ENCODE measurements at places on chromosomes 3 and 15. TPM values are rescaled to one million over a fixed set of nuclear protein-coding genes. Genes with fewer than 3 reads are reported as not detected.

DNA sequence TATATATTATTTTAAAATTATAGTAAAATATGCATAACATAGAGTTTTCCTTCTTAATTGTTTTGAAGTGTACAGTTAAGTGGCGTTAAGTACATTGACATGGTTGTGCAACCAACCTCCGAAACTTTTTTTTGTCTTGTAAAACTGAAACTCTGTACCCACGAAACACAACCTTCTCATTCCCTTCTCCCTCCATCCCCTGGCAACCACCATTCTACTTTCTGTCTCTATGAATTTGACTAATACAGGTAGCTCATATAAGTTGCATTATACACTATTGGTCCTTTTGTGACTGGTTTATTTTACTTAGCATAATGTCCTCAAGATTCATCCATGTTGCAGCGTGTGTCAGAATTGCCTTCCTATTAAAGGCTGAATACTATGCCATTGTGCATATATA lies 179.4 kb downstream of the SATB1 start:
- DNase-seq: no peak

GRCh38 chr3:20190991-20191390 lies 5.0 kb upstream of the SGO1 start:
- no peak for DNase-seq

GRCh38 chr15:92118162-92118935 lies 264.8 kb downstream of the SLCO3A1 start:
- DNase-seq: no peak

DNA sequence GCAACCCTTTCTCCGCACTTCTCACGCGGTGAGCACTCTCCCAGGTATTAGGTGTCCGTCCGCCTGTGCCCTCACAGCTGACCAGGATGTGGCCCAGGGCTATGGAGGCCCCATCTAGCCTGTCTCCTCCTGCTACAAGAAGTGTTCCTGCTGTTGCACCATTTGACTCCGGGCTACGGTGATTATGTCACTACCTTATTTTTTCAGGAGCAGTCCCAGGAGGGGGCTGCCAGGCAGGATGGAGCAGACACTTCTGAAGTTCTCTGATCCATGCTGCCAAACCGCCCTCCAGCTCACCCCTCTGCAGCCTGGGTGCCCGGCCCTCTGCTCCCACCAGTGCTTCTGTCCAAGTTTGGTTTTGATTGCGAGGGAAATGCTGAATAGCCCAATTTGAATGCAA lies 36.9 kb downstream of the ZXDC start:
- DNase-seq: no peak

Gene TUSC7
- not detected for total RNA-seq

GRCh38 chr3:123258811-123259420 lies 57.2 kb downstream of the SEC22A start:
- DNase-seq: no peak

DNA sequence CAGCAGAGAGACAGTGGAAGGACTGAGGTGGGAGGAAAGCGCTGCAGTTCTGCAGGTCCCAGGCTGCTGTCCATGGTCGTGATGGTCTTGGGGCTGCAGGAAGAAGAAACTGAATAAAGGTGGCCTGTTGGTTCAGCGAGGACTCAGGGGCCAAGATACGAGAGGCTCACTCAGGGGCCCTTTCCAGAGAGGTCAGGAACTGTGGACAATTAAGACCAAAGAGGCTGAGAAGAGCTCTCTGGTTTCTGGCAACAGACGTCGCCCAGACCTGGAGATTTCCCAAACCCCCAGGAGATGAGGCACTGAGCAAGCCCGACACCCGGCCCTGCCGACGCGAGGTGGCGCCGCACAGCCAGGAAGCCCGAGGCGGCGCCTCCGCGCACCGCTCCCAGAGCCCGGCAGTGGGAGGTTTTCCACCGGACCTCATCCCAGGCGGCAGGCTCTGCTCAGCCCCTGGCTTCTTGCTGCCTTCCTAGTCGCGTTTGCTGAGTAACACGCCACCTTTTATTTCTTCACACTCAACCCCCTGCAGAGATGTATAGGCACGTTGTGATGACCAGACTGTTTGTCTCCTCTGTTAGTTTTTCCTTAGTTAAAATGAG lies 56.4 kb upstream of the ARRDC4 start:
- DNase-seq: peak; percentile 77
